ENCODE measurements at places on chromosomes 5 and 9. TPM values are rescaled to one million over a fixed set of nuclear protein-coding genes. Genes with fewer than 3 reads are reported as not detected.

DNA sequence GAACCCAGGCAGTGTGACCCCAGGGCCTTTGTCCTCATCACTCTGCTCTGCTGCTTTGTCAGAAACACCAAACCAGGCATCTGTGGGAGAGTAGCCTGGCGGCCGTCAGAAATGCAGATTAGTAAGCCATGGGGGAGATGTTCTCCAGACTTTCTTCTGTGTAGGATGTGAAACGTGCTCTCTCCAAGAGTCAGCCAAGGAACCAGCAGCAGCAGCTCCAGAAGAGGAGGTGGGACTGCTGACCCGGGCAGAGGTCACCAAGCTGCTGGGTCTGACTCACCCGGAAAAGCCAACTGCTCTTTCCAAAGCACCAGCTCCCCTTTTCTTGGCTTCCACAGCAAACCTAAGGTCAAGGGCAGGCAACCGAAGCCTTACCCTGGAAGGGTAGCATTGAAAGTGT is 14.4 kb upstream of the ABLIM3 start:
- no peak for DNase-seq

DNA sequence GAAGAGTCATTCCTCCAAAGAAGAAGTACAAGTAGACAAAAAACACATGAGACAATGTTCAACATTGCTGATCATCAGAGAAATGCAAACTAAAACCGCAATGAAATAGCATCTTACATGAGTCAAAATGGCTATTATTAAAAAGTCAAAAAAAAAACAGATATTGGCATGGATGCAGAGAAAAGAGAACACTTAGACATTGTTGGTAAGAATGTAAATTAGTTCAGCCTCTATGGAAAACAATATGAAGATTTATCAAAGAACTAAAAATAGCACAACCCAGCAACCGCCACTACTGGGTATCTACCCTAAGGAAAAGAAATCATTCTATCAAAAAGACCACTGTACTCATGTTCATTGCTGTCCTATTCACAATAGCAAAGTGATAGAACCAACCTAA is 157.5 kb downstream of the CHSY3 start:
- no peak for DNase-seq

- no peak for DNase-seq
These were observed 11.3 kb downstream of the C5orf15 start for GRCh38 chr5:133957080-133957479.

- DNase-seq = no peak
These were observed 324.5 kb downstream of the ARRDC3 start for GRCh38 chr5:91058575-91058974.

DNA sequence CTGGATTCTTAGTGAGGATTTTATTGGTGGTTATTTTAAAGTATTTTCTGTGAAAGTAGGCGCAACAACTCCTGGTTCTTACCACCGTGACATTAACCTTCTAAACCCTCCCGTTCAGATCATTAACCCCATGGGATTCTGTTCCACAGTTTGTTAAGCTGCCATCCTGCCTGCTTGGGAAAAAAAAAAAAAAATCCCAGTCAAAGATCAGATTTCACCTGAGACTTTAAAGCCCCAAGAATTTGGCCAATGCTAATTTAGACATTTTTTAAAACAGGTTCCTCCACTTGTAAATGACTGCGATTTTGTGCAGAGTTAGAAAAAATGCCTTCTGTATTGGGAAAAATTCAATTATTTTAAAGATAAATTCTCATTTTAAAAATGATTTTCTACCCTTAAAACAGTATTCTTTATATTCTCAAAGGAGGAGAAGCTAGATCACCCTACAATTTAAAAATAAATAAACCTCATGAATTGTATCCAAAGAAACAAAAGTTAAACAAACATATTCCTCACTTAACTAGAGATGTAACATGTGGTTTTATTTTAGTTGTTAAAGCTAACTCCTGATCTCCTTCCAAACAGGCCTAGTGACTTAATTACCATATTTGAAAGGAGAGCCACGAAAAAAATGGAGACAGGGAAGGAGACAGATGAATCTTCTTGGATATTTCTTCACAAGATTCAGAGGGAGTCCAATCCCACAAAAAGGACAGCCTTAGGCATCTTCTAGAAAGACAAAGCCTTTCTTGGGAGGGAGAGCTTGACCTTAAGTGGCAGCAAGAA is 93.1 kb upstream of the IFNK start:
- no peak for DNase-seq

GRCh38 chr9:18438300-18438925 is 35.5 kb upstream of the ADAMTSL1 start:
- DNase-seq = peak; percentile 86

- no peak for DNase-seq
These were observed 547.2 kb downstream of the LRRC70 start for GRCh38 chr5:63125862-63126261.

DNA sequence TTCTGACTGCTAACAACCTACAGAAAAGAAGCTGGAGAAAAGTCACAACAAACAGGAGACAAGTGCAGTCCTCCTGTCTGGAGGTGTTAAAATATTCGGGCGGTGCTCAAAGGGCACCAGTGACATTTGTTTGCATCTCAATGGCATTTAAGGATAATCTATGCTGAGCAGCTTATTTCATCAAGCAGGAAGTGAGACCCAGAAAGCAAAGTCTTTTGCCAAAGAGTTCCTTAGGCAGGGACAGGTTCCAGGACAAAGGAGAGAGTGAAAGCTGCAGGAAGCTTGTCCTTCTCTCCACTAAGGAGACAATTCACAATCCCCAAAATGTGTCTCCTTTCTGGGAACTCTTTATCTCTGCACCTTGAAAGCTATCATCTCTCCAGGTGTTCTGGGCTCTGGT is 38.7 kb upstream of the CDK20 start:
- DNase-seq = no peak

GRCh38 chr5:131211669-131212068 is 40.9 kb downstream of the LYRM7 start:
- DNase-seq = no peak

- DNase-seq = no peak
These were observed 42.9 kb downstream of the ZNF474 start for GRCh38 chr5:122172207-122172606.

GRCh38 chr5:28807195-28807729 is 1768.9 kb upstream of the CDH9 start:
- no peak for DNase-seq

GLRA1 gene
- not detected for polyA plus RNA-seq

PRRX2 gene
- polyA plus RNA-seq = 3.3 TPM
